ENCODE measurements at places on chromosomes 3 and 15.
A peak's percentile ranks its signal among the peaks of the same experiment; 100 is the strongest.

DNA sequence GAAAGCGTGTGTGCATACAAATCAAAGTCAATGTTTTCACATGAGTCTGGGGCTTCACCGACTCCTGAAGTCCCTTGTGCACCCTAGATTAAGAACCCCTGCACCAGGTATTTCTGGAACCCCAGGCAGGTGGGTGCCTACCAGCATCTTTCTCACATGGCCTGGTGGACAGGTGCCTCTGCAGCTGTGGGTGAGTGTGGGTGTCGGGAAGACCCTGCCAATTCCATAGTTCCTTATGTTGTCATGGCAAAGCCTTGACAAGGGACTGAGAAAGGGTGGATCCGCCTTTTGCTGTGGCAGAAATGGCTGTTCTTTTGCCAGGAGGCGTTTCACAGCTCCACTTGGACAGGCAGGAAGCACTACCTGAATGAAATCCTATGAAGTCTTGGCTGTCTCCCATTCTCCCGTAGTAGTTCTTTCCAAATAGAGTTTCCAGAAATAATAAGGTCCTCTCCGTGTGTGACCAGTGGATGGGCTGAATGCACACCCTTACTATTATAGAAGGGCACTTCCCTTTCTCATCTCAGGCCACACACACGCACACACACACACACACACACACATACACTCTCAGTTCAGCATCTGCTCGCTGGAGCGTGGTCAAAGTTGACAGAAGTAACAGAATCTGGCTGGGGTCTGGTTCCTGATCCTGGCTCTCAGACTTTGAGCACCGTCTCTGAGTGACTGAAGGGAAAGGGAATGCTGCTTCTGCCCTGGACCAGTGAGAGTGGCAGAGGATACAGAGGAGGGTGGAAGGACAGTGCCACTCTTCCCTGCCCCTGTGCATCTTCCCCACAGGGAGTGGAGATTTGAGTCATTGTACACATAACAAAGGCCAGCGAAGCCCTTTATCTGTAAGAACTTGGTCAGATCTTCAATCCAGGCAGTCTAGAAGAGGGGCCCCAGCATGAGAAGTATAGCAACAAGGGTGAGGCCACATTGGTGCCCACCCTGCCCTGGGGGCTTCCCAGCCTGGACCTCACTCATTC, 38.7 kb downstream of the PDIA5 start:
- DNase-seq: no peak

DNA sequence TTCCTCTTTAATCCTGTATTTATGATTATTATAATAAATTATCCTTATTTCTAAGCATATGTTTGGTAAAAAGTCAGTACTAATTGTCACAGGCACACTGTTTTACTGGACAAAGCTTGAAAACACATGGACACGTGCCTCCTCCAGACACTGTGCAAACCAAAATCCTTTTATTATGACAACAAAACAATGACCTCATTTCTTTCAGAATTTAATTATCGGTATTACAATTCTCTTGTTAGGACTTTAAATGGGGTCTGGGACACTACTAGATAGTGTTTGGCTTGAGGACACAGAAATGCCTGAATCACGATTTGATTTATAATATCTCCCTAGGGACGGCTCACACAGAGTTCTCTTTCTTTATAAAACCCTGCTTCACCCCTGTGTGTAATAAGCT, 107.3 kb upstream of the IGSF10 start:
- no peak for DNase-seq

DNA sequence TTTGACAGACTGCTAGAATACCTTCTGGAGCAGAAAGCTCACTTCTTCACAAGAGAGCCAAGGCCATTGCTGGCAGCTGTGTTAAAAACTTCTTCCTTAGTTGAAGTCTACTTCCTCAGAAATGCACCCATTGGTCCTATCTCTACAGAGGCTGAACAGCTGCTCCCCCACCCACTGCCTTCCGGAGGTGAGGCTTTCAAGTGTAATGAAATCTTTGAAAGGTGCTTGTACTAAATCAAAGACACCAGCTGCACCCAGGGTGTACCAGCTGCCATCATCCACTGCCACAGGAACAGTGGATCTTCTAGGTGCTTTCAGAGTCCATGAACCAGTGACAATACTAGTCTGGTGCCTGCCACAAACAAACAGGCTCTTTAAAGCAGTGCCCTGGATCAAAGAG, 26.4 kb upstream of the HERC1 start:
- peak; percentile 40 for DNase-seq

DNA sequence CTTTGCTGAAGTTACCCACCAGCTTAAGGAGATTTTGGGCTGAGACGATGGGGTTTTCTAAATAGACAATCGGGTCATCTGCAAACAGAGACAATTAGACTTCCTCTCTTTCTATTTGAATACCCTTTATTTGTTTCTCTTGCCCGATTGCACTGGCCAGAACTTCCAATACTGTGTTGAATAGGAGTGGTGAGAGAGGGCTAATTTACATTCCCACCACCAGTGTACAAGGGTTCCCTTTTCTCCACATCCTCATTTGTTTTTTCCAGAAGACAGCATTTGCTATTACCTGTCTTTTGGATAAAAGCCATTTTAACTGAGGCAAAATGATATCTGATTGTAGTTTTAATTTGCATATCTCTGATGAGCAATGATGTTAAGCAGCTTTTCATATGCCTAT, 329.9 kb upstream of the TPRG1 start:
- DNase-seq: no peak

- DNase-seq: no peak
Measured at GRCh38 chr3:126546549-126547239, 12.0 kb downstream of the C3orf22 start.

DNA sequence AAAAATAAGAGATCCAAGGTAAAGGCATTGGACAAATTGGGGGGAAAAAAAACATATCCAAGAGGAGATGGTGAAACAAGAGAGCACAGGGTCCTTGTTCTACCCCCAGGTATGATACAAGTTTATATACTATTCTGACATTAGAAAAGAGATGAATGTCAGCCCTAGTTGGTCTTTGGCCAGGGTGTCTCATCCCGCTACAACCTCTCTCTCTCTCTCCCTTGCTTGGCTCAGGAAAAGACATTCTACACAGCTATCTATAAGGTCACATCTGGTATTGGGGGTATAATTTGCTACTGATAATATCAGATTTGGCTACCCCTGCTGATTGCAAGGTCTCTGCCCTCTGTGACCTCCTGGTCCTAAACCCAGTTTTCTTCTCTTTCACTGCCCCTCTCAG, 117.2 kb downstream of the GOLIM4 start:
- no peak for DNase-seq

GRCh38 chr3:39021465-39022285, 30.1 kb downstream of the SCN11A start:
- no peak for DNase-seq

DNA sequence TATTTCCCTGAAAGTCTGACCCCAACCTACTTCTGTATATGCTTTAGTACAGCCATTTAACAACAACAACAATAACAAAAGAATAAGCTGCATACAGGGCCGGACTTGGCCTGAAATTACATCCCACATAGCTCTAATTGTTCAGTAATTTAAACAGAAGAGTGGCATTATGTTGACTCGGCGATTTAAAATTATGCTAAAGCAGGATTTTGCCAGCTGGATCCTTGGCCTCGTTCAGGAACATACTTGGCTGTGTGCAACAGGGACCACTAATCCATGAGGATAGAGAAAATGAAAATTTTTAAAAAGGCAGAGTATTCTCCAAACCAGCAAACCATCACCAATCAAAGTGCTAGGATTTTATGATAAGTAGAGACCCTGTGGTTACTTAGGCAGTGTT, 433.1 kb upstream of the RBMS3 start:
- no peak for DNase-seq

- no peak for DNase-seq
Measured at GRCh38 chr15:54424171-54424570, 445.9 kb downstream of the UNC13C start.

- no peak for DNase-seq
Measured at GRCh38 chr3:132401255-132401654, 16.0 kb upstream of the DNAJC13 start.

GRCh38 chr15:87706001-87706400, 550.5 kb downstream of the NTRK3 start:
- no peak for DNase-seq

DNA sequence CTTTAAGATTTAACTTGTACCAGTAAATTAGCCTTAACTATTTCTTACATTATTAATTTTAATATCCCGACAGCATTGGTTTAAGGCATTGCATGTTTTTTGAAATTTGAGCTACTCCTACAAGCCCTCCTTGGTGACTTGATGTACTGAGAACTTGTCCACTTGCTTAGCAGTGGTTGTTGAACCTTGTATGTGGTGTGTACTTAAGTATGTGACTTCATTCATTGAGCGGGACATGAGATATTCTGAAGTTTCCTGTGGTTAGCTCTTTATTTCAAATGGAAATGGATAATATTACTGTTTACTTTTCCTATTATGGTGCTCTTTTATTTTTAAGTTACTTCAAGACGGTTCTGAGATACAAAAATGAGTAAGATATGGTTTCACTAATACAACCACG, 3.6 kb upstream of the COL6A5 start:
- DNase-seq: no peak

DNA sequence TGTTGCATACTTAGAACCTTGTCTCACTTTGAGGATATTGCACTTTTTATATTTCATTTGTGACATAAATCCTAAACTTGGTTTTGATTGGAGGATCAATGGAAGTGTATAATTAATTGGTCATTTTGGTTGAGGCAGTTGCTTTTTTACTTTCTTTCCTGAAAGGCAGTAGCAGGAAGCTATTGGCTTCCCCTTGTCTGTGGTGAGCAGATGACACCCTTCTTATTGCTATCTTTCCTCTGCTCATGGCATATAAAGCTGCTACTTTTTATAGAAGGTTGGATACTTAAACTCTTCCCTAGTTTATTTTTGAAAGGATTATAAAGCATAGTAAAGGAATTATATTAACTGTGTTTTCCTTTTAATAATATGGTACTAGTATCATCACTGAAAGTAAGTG, 28.6 kb downstream of the FAM98B start:
- no peak for DNase-seq

DNA sequence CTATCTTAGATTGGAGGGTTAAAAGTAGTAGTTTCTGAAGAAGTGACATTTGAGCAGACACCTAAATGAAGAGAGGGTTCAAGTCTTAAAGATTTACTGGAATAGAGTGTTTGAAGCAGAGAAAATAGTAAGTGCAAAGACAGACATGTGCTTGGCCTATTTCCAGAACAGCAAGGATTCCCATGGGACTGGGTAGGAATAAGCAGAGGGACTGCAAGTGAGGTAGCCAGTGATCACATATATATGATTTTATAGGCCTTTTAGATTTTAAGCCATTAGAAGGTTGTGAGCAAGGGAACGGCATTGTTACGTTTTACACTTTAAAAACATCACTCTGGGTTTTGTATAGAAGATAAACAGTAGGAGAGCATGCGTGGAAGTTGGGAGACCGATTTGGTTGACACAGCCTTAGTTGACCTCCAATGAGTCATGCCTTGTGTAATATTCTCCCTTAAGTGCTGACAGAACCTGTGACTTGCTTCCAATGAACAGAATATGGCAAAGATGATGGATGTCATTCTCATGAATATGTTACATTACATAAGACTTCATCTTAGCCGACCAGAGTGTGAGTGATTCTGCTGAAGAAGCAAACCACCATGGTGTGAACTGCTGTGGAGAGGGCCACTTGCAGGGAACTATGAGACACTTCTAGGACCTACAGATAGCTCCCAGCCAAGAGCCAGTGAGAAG, 37.1 kb upstream of the SLC4A7 start:
- DNase-seq: no peak

DNA sequence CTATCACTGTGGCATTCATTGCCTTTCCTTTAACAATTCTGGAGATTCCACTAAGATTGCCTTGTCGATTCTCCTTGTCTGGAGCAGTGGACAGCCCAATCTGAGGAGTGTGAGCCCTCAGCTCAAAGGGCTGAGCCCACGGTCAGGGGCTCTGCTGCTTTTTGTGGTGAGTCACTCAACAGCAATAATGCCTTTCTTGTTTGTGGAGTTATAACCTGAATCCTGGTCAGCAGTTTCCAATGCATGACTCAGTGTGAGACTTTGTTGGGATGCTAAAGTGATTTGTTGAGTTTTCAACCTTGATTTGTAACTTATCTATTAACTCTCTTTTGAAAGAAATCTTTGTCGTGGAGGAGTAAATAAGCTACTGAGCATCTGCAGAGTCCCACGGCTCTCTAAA, 183.5 kb downstream of the TJP1 start:
- DNase-seq: no peak

GRCh38 chr3:184874709-184875644, 63.0 kb downstream of the VPS8 start:
- no peak for DNase-seq
